Substantia nigra (tissue), 51 donors: ENCODE measurements at places on chromosomes 7 and 10.

DNA sequence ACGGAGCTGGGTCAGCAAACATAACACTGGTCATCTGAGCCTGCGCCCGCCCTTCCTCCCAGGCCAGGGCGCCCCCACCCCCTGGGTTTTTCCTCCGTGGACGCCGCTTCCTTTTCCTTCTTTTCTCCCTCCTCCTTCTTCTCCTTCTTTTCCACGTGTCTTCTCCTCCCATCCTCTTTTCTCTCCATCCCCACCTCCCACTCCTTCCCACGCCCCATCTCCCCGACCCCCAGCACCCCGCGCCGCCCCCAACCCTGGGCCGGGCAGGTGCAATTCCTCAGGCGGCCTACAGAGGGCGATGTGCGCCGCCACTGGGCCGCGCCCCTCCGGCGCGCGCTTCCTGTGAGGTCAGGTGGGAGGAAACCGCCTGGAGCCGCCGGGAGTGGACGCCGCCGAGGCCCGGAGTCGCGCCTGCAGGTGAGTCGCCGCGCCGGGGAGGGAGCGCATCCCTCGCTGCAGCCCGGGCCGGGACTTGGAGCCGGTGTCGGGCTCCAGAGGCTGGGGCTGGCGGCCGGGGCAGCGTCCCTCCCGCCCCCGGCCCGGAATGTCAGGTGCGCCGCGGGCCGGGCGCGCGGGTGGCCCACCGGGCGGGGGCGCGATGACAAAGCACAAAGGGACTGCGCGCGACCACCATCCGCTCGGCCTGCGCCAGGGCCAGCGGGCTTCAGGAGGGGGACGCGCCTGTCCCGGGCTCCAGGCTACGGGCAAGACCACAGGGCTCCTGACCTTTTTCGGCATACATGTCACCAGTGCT, at the start of gene FAM241B:
FAM241B (plus strand) TSS at position 351 of the 754 bp plus-strand sequence. CDS start 1,497 bp downstream, outside the sequence.
- DNase-seq, result peak; percentile 25

DNA sequence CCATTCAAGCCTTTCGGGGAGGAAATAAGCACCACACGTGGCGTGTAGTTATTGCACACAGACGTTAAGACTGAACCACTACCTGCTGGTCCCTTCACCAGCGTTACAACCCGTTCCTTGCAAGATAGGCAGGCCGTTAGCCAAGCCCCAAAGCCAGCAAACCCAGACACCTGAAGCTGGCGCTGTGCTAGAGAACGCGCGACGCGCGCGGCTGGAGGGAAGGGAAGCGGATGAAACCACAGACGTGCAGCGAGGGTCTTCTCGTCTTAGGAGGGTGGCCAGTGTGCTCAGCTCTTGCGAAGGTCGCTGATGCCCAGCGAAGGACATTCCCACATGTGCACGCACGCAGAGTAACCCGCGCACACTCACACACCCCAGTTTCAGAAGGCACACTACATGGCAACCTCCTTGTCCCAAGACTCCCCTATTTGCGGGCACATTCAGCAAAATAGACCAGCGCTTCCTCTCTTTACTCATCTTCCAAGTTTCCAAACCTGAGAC, 980 bp downstream of the TMEM26 start:
- no peak for DNase-seq

- no peak for DNase-seq
These were observed 55.8 kb downstream of the CLRN3 start for GRCh38 chr10:127836966-127837365.

DNA sequence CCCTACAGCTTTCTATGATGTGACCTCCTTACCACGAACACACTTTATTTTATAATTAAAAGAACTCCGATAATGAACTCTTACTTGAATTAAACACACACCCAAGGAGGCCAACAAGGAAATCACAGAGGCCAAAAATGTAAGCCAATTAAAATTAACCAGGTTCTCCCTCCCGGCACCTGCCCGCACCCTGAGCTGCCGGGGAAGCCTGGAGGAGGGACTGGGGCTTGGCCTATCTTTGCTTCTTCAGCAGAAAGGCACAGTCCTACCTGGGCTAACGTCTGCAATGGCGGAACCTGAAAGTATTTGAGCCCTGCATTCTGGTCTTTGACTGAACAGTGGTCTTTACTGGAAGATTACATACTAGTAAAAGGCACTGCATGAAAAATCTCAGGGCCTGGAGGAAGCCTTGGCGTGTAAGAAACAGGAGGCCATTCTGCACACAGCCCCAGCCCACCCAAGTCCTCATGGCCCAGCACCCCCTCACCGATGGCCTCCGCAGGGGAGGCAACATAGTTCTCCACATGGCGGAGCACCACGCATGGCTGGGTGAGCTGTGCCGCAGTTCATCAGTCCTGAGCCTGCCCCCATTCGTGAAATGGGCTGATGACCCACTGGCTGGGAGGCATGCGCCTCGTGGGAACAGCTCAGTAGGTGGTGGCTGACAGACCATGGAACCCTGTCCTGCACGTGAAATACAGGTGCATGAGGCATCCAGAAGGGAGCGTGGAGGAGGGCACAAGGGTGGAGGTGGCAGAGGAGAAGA, 173.8 kb downstream of the PARD3 start:
- DNase-seq, result no peak

DNA sequence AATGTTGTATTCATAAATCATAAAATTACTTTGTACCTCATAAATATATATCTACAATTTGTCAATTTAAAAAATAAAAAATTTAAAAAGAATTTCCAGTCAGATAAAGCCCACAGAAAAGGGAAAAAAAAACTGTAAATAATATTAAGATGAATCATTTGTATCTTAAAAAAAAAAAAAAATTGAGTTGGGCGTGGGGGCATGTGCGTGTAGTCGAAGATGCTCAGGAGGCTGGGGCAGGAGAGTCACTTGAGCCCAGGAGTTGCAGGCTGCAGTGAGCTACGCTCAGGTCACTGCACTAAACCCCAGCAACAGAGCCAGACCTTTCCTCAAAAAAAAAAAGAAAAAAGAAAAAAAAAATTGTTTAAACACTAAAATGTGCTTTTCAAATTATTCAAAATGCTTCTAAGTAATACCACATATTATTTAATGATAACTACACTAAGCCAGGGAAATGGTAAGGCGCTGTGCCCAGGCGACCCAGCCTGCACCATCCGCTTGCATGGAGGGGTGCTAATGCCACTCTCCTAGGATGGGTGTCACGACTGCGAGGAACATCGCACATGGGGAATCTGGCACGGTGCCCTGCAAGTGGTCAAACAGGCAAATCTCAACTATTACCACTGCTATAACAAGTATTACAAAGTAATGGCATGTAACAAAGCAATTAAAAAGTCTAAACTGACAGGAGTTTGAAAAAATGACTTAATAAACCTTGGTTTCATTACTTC, 15.4 kb downstream of the GLUD1 start:
- no peak for DNase-seq

DNA sequence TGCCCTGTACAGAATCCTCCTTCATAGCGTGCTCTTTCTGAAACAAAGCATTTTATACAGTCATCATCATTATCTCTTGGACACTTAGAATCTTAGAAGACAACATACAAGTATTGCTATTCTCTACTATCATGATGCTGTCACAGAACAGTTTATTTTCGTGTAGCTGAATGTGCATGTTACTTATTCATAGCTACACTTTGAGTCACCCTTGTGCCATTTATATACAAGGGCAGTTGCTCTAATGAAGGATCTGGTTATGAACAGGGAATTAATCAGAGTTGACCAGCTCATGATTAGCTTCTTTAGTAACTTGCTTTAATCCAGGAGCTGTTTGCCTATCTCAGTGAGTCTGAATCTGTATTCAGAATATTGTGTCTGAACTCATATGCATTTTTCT, 11.2 kb downstream of the CASP2 start:
- DNase-seq, result no peak

DNA sequence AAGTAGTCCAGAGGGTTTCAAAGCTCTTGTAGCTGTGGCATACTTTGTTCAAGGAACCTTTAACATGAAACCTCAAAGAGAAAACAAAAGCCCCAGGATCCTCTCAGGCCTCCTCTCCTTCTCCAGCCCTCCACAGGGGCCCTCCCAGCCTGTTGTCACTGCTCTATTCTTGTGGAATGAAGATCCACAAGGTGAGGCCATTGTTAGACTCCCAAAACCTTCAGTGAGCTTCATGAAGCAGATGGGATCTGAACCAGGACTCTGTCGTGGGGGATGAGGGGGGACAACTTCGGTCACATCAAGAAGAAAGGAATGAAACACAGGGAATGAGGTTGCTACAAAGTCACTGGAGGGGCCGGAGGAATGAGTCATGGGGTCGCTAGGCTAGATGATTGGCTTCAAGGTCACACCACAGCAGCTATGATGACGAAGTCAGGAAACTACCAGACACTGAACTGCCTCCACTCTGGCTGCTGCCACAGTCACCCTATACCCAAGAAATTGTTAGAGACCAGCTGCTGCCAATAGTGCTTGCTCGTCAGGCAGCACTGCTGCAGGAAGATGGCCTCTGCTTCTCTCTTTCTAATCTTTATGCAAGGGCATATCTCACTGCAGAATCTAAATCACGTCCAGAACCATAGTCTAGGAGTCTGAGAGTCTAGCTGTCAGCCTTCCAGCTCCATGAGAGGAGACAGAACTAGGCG, 208.8 kb downstream of the HIBADH start:
- no peak for DNase-seq

GRCh38 chr7:126606331-126606730, 646.4 kb downstream of the GRM8 start:
- DNase-seq, result no peak

DNA sequence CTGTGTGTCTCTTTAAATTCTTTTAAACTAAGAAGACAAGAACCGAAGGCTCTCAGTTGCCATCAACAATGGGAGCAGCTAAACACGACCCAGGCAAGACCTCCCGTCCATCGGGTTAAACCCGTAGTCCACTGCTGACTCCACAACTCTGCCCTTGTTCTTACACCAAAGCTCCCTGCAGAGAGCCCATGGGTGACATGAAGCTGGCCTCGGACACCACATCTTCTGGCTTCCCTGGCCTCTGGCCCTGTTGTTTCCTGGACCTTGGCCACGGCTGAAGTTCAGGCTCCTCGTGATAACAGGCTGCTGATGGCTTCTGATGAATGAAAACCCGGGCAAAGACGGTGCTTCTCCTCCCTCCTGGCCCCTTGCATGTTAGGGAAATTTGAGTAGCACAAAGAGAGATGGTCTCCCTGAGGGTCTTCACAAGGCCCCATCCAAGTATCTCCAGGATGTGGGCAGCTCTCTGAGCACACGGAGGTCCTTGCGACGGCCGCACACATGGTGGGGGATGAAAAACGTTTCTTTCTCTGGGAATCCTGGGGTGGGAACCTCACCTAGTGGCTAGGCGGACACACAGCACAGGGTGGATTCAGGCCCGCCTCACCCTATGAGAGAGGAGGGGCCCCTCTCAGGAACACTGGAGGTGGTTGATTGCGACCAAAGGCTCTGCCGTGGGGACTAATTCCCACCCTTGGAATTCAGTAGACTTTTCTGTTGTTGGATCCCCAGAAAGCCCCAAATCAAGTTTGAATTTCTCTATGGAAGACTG, 271.1 kb downstream of the ADARB2 start:
- no peak for DNase-seq

GRCh38 chr10:127906548-127907377, at the start of gene PTPRE:
Gene PTPRE (plus strand): TSS chr10:127907103. CDS start chr10:128040882, 133,779 bp downstream.
- DNase-seq, result peak; percentile 53

GRCh38 chr10:107362306-107362705, 197.8 kb upstream of the SORCS1 start:
- no peak for DNase-seq

GRCh38 chr10:58143944-58144343, 123.8 kb downstream of the IPMK start:
- DNase-seq, result no peak

- no peak for DNase-seq
These were observed 50.5 kb downstream of the PITRM1 start for GRCh38 chr10:3122034-3122433.

DNA sequence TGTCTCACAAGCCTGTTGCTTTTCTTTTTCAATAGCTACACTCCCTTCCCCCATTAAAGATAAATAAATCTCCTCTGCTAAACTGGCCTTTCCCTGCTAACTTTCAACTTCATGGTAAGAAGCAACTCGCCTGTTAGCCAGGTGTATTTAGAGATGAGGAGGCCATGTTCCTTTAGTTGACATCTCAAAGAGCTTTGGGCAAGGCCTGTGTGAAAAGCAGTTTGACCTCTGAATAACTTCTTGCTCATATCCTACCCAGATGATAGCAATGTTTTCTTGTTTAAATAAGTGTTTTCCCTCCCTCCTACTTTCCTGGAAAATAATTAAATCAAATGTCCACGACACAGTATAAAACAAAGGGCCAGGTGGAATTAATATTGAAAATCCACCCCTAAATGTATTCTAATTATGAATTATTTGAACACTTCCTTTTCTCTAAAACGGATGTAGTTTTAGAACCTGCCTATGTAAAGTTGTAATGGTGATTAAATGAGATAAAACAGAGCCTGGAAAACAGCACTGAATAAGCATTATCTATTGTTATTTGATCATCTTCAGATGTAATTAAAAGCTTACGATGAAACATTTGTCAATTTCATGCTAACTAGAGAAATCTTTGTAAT, 78.5 kb downstream of the HGF start:
- no peak for DNase-seq

- DNase-seq, result no peak
These were observed 560.1 kb upstream of the LRRTM3 start for GRCh38 chr10:66365686-66366085.
